ENCODE measurements at places on chromosomes 1 and 21.
A peak's percentile ranks its signal among the peaks of the same experiment; 100 is the strongest.

- no peak for DNase-seq
Observed at GRCh38 chr1:91700771-91701471, 185.0 kb downstream of the TGFBR3 start.

- no peak for DNase-seq
Observed at GRCh38 chr1:31828341-31828740, 12.5 kb upstream of the SPOCD1 start.

- no peak for DNase-seq
Observed at GRCh38 chr1:57124768-57125446, 159.1 kb upstream of the C8B start.

- DNase-seq: no peak
Observed at GRCh38 chr21:34822942-34823341, 154.1 kb downstream of the CLIC6 start.

DNA sequence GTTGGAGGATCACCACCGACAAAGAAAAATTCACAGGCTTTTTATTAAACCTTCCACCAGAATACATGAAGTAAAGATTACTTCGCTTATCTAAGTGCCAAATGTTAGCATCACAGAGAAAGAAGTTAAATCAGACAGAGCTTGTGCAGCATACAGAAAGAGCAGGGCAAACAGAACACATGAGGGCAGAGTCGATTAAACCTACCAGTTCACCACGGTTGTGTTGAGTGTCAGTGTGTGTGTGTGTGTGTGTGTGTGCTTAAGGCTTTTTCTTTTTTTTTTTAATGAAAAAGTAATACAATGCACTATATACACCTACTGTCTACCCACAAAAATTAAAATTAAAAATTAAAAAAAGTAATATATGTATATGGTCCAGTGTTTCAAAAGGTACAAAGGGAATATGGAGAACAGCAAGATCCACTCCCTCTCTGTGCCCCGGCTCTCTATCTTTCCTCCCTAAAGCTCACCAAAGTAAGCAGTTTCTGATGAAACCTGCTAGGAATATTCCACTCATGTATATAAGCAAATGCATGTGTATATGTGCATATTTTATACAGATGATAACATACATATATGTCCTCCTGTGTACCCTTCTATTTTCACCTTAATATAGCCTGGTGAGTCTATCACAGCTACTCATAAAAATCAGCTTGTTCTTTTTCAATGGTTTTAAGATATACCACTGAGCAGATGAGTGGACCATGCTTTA lies 17.7 kb downstream of the YIPF1 start:
- no peak for DNase-seq

- peak; percentile 62 for DNase-seq
Observed at GRCh38 chr21:43866260-43866629, 1.2 kb downstream of the AGPAT3 start.
